ENCODE measurements at places on chromosomes 7 and 10.

- DNase-seq: no peak
Observed at GRCh38 chr7:99201027-99201426, 6.9 kb downstream of the KPNA7 start.

DNA sequence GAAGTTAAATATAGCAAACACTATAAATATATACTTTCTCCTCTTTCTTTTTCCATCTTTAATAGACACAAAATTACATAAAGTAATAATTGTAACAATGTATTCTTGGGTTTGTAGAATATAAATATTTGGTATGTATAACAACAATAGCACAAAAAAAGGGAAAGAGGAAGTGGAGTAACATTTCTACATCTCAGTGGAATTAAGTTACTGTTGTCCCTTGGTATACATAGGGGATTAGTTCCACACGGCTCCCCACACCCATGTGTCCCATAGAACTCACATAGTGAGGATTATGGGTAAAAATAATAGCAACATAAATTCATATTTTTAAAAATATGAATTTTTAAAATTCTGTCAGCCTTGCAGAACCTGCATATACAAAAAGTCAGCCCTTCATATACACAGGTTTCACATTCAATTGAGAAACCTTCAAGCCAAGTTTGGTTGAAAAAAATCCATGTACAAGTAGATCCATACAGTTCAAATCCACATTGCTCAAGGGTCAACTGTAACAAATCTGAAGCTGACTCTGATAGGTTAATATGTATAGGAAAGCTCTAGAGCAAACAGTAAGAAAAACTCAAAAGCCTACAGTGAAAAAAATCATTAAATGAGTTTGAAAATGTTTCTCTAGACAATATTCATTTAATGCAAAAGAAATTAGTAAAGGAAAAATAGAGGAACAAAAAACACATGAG, 92.4 kb downstream of the HYCC1 start:
- DNase-seq: peak; percentile 40

GRCh38 chr10:23096802-23097549, 1.6 kb downstream of the MSRB2 start:
- DNase-seq: peak; percentile 34

DNA sequence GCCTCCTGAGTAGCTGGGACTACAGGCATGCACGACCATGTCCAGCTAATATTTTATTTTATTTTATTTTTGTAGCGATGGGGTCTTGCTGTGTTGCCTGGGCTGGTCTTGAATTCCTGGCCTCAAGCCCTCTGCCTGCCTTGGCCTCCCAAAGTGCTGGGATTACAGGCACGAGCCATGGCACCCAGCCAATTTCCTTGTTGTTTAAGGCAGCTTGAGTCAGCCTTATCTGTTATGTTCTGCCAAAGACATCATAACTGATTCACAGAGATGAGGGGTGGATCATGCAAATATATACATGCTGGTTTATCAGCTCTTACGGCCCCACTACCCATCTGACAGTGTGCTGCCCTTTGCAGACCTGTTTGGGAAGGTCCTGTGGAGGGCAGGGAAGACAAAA, 826.7 kb downstream of the TYW1 start:
- DNase-seq: no peak

GRCh38 chr10:110486680-110487410, 10.9 kb upstream of the DUSP5 start:
- no peak for DNase-seq

- DNase-seq: peak; percentile 93
Observed at GRCh38 chr10:118458957-118459641, 117.0 kb upstream of the FAM204A start.

DNA sequence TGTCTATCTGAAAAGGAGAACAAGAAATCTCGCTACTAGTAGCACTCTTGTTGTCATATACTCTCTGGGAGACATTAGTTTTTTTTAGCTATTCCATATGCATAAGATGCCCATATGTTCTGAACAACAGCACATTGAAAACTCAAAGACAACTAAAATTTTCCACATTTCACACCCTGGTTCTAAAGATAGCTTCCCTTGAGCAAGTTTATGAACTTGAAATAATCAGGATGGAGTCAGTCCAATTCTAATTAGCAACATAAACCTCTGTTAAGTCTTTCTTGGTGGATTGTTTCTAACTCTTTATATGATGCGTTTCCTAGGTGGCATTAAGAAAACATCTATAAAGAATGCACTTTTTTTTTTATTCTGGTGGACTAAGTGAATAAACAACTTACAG, 1095.3 kb downstream of the GRM8 start:
- DNase-seq: no peak

GRCh38 chr10:47383261-47384147, 589 bp downstream of the ZNF488 start:
- peak; percentile 95 for DNase-seq

GRCh38 chr7:136033413-136034031, 56.4 kb upstream of the MTPN start:
- no peak for DNase-seq

DNA sequence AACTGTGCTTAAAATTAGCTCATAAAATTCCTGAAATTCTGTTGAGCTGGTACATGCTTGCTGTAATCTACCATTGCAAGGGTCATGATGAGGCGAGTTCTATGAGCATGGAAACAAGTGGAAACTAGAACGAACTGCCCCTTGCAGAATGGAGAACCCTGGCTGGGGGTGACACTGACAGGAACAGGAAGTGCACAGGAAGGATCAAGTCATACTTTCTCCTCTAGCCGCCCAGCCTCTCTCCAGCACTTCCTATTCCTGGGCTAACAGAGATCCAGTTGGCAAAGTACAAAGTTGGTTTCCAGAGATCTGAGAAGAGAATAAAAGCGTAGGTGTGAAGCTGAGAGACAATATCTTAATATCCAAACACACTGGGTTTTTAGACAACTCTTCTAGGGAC, 414.2 kb upstream of the PODXL start:
- no peak for DNase-seq

DNA sequence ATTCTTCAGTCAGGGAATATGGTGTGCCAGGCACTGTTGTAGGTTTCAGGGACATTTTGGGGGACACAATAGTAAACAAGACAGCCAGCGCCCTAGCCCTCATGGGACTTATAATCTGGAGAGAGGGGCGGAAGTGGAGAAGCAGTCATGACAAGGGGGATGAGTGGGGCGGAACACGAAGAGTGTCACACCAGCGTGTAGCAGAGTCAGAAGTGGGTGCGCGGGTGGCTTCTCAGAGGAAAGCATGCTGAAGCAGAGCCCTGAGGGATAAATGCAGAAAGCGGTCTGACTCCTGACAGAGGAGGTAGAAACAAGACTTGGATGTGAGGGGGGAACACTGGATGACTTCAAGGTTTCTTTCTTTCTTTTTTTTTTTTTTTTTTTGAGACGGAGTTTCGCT, 160.3 kb upstream of the LYZL2 start:
- no peak for DNase-seq

DNA sequence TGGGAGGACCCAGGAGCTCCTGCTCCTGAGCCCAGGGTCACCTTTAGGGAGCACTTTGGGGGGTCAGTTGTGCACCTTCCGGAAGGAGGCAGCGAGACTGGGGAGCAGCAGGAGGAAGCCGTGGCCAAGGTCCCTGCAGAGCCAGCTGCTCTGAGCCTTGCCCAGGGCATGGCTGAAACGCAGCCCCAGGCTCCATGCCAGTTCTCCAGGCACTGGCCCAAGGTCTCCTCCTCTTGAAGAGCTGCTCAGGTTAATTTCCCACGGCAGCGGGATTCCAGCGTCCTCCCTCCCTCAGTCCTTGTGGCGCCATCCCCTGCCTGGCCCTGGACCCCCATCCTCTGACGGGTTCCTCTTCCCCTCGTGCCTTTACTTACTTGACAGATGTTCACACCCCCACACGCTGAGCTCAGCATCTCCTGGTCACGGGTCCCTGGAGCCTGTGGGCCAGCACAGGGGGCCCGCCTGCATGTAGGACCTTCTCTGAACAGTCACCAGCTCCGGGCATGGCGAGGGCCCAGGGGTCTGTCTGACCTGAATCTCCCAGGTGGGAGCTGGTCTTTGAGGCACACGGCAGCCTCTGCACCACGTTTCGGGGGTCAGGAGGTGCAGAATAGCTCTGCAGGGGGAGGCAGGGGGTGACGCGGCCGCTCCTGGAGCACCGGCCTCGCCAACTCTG, 16.7 kb upstream of the CFAP46 start:
- DNase-seq: no peak

- no peak for DNase-seq
Observed at GRCh38 chr7:54161621-54162020, 380.6 kb upstream of the VSTM2A start.

DNA sequence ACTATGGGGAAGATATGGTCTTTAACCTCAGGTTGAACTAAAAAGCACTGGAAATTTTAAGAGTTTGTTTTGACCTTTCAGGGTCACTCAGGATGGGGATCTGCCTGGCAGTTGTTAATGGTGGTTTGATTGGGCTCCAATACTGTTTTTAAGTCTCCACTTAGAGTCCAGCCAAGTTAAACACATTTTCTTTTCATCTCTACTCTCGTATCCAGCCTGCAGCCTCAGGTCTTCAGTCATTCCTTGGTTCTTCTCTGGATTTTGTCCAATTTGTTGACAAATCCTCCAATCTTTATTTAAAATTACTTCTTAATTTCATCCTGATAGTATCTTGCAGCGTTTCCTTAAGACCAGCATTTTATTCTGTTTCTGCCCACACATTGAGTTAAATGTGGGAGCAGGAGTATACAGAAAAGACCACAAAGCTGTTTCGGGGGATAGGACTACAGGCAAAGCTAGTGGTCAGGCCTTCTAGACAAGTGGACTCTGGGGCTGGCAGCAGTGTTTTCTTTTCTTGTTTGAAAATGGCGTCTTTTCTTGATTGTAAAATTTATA, 133.2 kb upstream of the INHBA start:
- DNase-seq: no peak

GRCh38 chr7:30379131-30379530, 94.7 kb downstream of the ZNRF2 start:
- no peak for DNase-seq

DNA sequence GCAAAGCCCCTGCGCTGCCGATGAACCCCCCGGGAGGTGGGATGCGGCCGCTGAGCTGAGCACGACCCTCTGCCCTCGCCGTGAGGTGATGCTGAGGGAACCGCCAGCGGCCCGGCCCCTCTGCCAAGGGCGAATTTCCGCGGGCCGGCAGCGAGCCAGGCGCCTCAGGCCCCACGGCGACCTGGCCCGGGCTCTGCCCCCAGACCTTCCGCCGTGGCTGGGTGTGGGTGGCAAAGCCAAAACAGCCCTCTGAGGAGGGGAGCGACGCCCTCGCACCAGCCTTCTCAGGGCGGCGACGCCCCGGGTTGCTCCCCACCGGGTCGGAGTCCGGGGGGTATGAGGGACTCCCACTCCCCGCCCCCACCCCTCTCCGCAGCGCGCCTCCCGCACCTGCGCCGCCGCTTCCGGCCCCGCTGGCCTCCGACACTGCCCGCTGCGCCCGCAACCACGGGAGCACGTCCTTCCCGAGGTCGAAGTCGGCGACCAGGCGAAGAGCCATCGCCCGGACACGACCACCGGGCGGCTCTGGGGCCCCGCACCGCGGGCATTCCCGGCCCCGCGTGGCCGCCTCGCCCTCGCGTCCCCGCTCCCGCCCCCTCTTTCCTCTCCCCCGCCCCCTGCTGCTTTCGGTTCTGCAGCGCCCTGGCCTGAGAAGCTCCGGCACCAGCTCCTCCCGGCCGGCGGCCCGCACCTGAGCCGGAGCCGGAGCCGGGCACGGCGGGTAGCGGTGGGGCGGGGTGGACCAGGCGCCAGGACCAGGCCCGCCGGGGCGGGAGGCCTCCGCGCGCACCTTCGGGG, at the start of gene GSAP:
GSAP (minus strand) TSS at position 527 of the 798 bp plus-strand sequence; CDS start at position 499, 28 bp downstream.
- DNase-seq: peak; percentile 91

GRCh38 chr7:155969192-155969929, 157.1 kb upstream of the SHH start:
- DNase-seq: no peak

GRCh38 chr10:90302758-90303481, 554.9 kb downstream of the HTR7 start:
- DNase-seq: no peak

GRCh38 chr10:78623578-78624215, 445.1 kb upstream of the ZMIZ1 start:
- DNase-seq: peak; percentile 90

DNA sequence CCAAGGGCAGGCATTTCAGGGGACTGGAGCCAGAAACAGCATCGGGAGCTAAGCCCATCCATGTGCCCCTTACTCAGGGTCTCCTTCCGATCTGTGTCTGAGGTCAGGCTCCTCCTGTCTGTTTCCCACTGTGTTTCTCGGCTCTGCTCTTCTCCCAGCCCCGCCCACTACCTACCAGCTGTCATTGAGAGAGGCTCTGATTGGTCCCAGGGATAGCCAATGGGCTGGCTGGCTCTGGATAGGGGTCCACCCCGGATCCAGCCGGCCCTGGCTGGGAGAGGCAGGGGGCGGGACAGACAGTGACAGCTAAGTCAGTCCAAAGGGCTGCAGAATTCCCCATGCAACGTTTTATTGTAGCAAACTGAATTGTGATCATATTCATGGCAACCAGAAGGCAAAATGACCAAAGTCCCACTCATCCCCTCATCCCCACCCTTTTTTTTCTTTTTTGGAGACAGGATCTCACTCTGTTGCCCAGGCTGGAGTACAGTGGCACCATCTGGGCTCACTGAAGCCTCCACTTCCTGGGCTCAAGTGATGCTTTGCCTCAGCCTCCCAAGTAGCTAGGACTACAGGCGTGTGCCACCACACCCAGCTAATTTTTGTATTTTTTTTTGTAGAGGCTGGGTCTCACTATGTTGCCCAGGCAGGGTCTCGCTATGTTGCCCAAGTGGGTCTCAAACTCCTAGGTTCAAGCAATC, 76.3 kb downstream of the CLIP2 start:
- DNase-seq: peak; percentile 59

GRCh38 chr7:37251222-37251621, 197.4 kb downstream of the ELMO1 start:
- no peak for DNase-seq

DNA sequence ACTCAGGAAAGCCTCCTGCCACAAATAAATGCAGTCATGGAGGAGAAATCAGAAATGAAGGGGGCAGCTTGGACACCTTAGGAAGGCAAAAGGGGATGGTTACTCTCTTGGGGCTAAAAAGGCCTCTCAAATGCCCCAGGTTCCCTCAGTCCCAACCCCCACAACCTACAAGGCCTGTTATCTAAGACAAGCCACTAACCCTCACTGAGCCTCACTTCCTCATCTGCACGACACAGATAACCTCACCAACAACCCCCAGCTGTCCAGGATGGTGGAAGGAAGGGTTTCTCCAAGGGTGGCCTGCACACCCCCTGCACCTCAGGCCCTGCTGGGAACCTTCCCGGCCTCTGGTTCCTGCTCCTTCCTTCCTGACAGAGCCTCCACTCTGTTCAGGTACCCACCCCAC, 29.2 kb downstream of the SORBS1 start:
- no peak for DNase-seq

- no peak for DNase-seq
Observed at GRCh38 chr10:127215866-127216265, 19.5 kb upstream of the INSYN2A start.

DNA sequence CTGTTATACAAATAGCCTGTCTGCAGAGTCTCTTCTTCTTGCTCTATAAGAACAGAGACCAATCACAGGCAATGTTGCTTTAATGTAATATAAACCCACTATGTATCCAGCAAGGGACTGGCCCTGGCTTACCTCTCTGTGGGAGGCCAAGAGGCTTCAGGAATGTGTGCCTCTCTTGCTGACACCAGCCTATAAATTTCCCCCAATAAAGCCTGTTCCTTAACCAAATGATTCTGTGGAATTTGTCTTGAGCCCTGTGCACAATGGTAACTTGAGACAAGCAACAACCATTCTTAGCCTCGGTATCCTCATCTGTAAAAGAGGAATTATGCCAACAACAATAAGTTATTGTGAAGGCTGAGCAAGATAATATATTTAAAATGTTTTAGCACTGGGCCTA, 563.7 kb downstream of the GRM8 start:
- no peak for DNase-seq

All from DMS53 (cell line).